ELR (cell line): ENCODE measurements at places on chromosomes 4 and X.

DNA sequence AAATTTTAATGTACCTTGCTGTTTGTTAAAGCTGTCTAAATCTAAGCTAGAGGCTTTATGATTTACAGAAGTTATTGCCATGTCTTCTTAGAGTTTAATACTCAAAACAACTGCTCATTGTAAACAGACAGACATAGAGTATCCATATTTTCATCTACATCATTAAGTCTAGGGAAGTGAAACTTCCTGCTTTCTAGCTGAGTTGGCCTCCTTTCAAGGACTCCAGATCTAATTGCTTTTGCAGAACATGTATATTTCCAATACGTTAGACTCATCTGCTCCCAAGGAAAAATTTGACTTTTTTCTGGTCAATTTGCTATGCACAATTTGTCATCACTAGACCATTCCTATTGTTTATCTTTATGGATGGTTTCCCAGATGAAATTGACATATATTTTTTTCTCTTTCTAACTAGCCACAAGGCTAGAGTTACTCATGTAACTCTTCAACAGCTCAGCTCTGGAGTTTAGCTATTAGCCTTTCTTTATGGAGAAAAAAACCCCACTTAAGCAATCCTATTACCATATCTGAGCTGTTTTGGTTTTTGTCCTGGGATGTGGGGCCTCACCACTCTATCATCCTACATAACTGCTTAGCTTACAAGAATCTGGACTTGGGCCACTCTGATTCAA is 122.9 kb downstream of the PPA2 start:
- DNase-seq: peak; percentile 7

DNA sequence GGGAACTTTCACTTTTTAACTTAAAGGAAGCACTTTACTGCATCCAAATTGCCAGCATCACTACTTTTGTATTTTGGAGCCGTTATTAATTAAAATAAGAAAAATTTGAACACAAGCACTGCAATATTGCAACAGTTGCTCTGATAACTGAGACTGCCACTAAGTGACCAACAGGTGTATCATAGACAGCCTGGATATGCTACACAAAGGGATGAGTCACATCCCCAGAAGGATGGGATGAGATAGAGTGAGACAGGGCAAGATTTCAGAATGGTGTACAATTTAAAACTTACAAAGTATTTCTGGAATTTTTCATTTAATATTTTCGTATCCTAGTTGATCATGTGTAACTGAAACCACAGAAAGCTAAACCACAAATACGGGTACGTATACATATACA is 204.1 kb downstream of the MAPK10 start:
- DNase-seq: peak; percentile 19

- no peak for DNase-seq
Observed at GRCh38 chr4:47154816-47155370, 123.5 kb downstream of the GABRB1 start.

DNA sequence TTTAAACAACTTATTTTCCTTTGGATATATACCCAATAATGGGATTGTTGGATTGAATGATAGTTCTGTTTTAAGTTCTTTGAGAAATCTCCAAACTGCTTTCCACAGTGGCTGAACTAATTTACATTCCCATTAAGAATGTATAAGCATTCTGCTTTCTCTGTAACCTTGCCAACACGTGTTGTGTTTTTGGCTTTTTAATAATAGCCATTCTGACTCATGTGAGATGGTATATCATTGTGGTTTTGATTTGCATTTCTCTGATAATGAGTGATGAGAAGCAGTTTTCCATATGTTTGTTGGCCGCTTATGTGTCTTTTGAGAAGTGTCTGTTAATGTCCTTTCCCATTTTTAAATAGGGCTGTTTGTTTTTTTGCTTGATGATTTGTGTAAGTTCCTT is 155.6 kb upstream of the PITX2 start:
- peak; percentile 57 for DNase-seq

DNA sequence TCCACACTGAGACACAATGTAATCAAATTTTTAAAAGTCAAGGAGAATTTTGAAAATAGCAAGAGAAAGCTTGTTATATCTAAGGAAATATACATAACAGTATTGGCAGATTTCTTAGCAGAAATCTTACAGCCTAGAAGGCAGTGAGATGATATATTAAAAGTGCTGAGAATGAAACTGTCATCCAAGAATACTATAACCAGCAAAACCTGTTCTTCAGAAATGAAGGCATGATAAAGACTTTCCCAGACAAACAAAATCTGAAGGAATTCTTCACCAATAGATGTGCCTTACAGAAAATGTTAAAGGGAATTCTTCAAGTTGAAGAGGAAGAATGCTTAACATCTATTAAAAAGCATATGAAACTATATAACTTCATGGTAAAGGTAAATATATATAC is 73.6 kb downstream of the CPEB2 start:
- DNase-seq: no peak

- DNase-seq: no peak
Observed at GRCh38 chr4:186445040-186445439, 110.3 kb downstream of the MTNR1A start.

- DNase-seq: peak; percentile 85
Observed at GRCh38 chrX:2351321-2351720, 149.5 kb downstream of the DHRSX start.

GRCh38 chr4:129328162-129328561 is 232.2 kb downstream of the C4orf33 start:
- DNase-seq: peak; percentile 58

GRCh38 chr4:185721190-185722028 is 90.6 kb downstream of the SORBS2 start:
- no peak for DNase-seq

GRCh38 chr4:32216502-32216901 is 1496.3 kb downstream of the PCDH7 start:
- no peak for DNase-seq

DNA sequence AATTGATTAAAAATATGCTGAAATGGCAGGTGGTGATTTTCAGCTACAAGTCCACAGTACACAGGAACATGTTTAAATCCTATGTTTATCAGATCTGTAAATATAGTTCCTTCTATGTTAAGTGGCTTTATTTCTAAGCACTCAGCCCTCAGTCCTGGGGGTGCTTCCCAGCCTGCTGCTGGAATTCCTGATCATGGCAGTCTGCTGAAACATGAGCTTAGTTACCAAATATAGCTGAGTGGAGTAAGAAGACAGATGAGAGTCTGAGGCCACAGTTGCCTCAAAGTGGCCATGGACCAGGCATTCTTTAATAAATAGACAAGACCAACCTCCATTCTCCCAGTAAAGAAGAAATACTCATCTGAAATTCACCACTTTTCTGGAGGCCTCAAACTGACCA is 17.1 kb upstream of the DDX60 start:
- DNase-seq: no peak

DNA sequence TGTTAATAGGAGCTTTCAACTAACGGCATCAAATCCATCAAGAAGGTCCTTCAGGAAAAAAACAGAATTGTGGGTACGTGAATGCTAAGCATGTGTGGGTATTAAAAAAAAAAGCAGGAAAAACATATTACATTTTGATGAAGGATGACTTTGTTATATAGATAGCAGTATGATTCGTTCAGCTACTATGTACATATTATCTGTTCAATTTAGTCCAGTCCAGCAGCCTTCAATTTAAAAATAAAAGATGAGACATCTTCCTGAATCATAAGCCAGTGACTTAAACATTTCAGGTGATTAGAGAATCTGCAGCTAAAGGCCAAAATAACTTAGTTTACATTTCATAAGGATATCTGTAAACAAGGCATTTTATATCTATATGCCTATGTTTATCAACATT is 63.4 kb downstream of the LCORL start:
- peak; percentile 51 for DNase-seq

- peak; percentile 56 for DNase-seq
Observed at GRCh38 chrX:36443007-36443406, 523.5 kb downstream of the CFAP47 start.

- no peak for DNase-seq
Observed at GRCh38 chr4:109994415-109994827, 81.7 kb downstream of the EGF start.

DNA sequence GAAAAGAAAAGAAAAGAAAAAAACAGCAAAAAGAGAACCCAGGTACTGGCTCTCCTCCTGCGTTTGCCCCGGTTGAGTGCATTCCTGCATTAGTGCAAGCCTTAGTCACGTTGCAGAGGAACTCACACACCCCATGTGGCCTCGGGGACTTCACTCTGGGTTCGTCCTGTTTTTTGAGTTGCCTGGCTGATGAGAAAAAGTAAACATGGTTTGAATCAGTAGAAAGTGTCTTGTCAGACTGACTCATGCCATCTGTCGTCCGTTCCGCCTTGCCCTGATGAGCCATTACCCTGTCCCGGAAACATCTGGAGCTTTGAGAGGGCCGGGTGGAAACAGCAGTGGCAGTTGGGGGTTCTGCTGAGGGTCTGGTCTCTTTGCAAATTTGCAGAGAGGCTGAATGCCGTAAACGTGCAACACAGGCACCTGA is 16.3 kb downstream of the CD99 start:
- DNase-seq: peak; percentile 96

- DNase-seq: no peak
Observed at GRCh38 chr4:121554382-121554781, 142.4 kb downstream of the ANXA5 start.

DNA sequence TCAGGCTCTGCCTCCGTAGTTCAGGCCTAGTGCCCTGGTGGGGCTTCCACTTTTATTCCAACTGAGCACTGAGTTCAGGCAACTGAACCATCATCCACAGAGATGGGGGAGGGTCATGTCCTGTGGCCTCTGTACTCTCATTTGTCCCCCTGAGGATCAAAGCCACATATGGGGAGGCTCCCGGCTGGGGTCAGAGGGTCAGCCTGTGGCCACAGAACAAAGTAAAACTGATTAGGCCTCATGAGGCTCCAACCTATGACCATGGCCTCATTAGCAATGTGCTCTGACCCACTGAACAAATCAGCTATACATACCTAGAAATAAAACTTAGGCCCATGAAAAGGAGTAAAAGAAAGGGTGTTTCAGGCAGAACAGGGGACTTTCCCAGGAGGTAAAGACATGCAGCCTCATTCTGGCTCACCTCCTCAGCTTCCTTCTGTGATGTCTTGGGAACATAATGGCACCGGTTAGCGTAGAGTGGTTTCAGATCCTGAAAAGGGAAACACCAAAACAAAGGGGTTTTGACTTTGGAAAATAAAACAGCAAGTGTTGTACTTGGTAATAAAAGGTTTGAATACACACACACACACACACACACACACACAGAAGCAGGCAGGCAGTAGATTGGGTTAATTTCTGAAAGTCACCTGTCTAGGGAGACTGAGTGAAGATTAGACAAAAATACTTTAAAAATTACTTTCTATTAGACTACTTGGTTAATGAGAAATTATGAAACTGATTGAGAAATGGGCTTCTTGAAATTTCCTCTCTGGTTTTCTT is 24.3 kb downstream of the TMEM255A start:
- DNase-seq: no peak

- DNase-seq: no peak
Observed at GRCh38 chrX:41347186-41347585, 13.2 kb downstream of the DDX3X start.

DNA sequence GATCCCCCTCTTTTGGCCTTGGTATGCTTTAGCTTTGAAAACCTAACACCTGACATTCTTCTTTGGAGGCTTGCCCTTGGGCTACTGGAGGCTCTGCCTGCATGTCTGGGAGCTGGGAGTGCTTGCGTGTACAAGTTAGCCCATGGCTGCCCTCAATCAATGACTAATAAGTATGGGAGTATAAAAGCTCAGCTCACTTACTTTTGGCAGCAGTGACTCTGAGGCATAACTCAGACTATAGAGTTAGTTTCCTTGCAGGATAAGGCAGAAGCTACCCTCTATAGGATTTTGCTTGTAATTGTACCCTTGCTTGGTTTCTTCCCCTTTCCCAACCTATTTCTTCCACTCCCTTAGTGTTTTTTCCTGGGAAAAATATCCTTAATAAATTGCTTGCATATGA is 247.9 kb downstream of the PPP1R2C start:
- peak; percentile 1 for DNase-seq

- DNase-seq: no peak
Observed at GRCh38 chrX:637660-638481, 7.3 kb downstream of the SHOX start.

GRCh38 chrX:40108959-40109287 is 11.2 kb upstream of the BCOR start:
- DNase-seq: peak; percentile 78

GRCh38 chr4:95548738-95549245 is at the start of gene UNC5C:
Gene UNC5C, minus strand, starts transcription at chr4:95548973.
- DNase-seq: no peak

DNA sequence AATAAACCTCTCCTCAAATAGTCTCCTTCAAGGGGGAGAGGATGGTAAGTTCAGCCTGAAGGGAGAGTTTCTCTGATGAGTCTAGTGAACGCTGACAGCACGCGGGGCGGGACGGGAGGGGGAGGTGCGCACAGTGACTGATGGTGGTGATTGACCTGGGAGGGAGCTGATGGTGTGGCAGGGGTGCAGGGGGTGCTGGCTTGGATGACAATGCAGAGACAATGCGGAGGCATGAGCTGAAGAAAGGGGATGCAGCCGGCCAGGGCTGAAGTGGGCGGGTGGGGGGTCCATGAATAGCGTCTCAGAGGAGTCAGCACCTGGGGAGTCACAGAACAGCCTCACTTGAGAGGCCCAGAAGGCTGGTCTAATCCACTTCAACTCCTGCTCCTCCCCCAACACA is 142.5 kb upstream of the PJA1 start:
- DNase-seq: no peak

DNA sequence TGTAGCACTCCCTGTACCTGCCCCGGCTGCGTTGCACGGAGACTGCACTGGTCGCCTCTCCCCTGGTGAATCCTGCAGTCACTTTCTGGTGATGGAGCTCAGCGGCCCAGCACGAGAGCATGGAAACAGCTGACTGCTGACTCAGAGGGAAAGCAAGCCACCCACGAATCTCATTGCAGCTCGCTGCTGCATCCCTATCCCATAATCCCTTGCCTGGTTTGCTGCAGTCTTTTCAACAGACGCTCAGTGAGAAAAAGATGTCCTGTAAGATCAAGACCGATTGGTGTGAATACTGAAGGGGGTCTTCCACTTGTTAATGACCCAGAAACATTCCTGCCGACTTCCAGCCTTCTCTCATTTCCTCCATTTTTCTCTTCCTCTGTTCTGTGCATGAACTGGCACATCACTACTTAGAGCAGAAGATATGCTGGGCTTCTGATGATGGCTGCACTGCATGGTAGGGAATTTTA is 52.9 kb downstream of the TRIM2 start:
- DNase-seq: peak; percentile 34

GRCh38 chr4:55396308-55397125 is 760 bp downstream of the TMEM165 start:
- peak; percentile 53 for DNase-seq

GRCh38 chr4:174365018-174365587 is 81.4 kb downstream of the CEP44 start:
- peak; percentile 60 for DNase-seq

GRCh38 chr4:43224559-43224958 is 332.0 kb downstream of the GRXCR1 start:
- no peak for DNase-seq

DNA sequence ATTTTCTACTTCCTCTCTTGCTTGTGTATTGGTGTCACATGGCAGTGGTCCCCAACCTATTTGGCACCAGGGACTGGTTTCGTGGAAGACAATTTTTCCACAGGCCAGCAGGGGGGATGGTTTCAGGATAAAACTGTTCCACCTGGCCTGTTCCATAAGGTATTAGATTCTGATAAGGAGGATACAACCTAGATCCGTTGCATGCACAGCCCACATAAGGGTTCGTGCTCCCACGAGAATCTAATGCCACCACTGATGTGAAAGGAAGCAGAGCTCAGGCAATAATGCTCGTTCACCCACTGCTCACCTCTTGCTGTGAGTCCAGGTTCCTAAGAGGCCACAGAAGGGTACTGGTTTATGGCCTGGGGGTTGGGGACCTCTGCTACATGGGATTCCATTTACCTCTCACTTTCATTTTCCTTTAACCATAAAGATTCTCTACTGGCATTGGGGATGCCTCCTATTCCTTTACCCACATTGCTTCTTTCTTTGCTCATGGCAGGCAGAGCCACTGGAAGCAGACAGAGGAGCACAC is 38.1 kb downstream of the SEC31A start:
- DNase-seq: peak; percentile 5
